Suppressor macrophage treated with lipopolysaccharide for 4 hours (primary cell): ENCODE measurements at places on chromosomes 5 and 9.

GRCh38 chr9:34992376-34992951, 2.9 kb downstream of the DNAJB5 start:
- DNase-seq = peak; percentile 92

- DNase-seq = no peak
These were observed 159.4 kb upstream of the PRR16 start for GRCh38 chr5:120304663-120305062.

GRCh38 chr9:136927343-136928271, 16.9 kb downstream of the FBXW5 start:
- peak; percentile 42 for DNase-seq

DNA sequence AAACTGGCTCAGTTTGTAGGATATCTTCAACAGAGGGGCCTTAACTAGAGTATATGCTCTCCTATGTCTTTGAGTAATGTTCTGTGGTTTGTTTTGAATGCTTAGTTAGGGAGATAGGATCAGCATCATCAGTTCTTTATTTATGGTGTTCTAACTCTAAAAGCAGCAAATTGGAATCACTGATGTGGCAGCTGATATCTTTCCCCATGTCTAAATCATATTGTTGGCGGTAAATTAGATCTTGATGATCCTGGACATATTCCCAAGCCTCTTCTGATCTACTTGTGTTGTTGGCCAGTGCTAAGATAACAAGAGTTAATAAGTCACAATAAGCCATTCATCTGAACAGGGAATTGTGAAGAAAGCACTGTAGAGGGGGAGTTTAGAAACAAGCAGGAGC, 332.4 kb upstream of the DAB2 start:
- DNase-seq = no peak

- no peak for DNase-seq
These were observed 42.6 kb downstream of the CSF1R start for GRCh38 chr5:150043657-150044328.

GRCh38 chr5:37755581-37755980, 84.3 kb downstream of the GDNF start:
- no peak for DNase-seq

GRCh38 chr9:132937463-132937901, 6.9 kb downstream of the TSC1 start:
- no peak for DNase-seq

DNA sequence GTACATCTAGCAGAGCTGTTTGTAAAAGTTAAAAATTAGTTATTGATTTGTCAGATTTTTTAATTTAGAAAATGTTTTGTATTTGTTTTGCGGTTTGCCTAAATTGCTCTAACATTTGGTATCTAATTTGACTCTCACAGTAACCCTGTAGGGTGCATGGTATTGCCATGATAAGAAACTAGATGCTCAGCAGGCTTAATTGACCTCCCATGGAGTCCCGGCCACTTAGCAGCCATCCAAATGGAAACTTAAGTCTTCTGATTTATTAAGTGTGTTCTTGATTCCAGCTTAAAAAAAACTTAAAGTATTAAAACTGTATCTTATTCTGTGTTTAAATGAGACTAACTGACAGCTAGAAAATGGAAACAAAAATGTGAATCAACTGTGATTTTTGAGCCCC, 54.5 kb downstream of the CAST start:
- no peak for DNase-seq

GRCh38 chr9:136351252-136351800, 12.2 kb downstream of the DNLZ start:
- no peak for DNase-seq

GRCh38 chr5:105762728-105763127, 1908.0 kb downstream of the EFNA5 start:
- no peak for DNase-seq

GRCh38 chr9:123327697-123328100, 28.3 kb upstream of the CRB2 start:
- DNase-seq = no peak

DNA sequence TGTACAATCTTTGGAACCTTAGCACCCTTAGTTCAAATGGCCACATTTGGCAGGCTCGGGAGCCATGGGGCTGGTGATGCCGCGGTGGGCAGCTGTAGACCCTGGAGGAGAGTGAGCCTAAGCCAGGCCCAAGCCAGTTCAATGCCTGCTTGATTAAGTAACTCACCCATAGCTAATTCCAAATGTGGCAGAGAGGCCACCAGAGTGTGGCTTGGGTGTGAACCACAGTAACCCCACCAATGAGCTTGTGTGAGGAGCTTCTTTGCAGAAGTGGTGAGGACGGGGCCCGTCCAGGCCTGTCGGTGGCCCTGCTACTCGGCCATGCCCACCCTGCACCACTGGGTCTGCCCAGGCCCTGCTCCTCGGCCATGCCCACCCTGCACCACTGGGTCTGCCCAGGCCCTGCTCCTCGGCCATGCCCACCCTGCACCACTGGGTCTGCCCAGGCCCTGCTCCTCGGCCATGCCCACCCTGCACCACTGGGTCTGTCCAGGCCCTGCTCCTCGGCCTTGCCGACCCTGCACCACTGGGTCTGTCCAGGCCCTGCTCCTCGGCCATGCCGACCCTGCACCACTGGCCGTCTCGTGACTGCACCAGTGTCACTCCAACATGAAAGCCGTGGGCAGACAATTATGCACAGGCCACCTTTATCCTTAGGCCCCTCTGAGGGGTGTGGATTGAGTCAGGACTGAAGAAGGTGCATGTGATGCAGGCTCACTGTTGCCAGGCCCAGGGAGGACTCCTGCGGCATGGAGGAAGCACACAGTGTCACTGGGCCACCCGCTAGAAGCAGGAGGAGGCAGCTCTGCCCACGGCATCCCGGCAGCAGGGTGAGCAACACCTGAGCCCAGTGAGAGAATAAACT, 75.4 kb downstream of the MRPL36 start:
- DNase-seq = no peak

GRCh38 chr9:127833555-127833954, 20.9 kb downstream of the ENG start:
- DNase-seq = peak; percentile 95

DNA sequence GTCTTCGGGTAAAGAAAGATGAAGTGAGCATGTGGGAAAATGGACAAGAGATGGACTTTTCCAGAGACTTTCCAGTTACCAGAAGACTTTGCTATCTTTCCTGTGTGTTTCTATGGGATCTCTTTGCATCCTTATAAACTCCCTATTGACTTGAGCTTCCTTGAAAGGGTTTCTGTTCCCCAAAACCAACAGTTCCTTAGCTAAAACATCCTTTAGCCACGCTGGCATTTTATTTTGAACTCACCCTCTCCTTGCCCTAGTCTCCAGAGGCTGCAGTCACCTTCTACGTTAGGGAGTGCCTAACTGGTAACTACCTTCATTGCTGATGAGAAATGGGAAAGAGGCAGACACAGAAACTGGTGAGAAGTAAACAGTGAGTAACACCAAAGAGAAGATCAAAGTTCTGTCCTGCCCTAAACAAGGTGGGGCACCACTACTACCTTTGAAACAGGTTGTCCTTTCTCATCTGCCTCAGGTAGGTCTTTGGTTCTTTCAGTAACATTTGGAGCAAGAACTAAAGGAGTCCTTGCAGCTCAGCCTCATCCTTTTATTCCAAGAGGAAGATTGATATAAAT, 402.9 kb downstream of the ENC1 start:
- DNase-seq = peak; percentile 32

- DNase-seq = peak; percentile 84
These were observed 56.9 kb upstream of the GGTA1 start for GRCh38 chr9:121556580-121556979.

GRCh38 chr9:88747768-88748167, 212.8 kb downstream of the NXNL2 start:
- peak; percentile 32 for DNase-seq

GRCh38 chr5:159792180-159792579, 124.1 kb upstream of the ADRA1B start:
- DNase-seq = no peak

GRCh38 chr5:92337772-92338234, 954.7 kb upstream of the ARRDC3 start:
- no peak for DNase-seq

DNA sequence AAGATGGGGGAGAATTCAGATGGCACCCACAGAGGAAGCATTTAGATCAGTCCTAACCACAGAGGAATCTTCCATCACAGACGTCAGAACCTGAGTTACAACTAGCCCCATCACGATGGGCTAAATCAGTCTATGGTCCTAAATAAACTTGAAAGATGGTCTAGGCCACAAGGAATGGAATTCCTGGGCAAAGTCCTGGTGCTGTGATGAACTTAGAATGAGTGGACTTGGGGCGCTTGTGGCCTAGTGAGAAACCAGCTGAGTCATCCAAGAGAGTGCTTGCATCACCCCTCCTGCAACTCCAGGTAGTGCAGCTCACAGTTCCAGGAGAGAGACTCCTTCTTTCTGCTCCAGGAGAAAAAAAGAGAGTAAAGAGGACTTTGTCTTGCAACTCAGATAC, 722.9 kb upstream of the RGMB start:
- no peak for DNase-seq

DNA sequence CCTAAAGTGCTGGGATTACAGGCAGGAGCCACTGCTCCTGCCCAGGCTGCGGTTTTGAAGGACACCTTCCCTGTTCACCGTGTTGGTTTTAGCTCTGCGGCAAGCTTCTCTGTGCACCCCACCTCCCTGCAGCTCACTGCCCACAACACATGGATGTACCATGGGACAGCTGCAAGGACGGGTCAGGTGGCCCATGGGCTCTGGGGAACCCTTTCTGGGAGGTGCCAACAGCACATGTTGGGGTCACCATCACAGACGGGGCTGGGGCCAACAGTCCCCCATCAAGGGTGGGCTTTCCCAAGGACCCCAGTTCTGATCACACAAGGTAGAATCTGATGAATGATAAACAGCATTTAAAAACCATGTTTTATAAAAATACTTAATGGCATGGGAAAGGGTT, 7.5 kb downstream of the EXD3 start:
- DNase-seq = no peak

GRCh38 chr9:132151118-132151517, 10.7 kb upstream of the NTNG2 start:
- no peak for DNase-seq

DNA sequence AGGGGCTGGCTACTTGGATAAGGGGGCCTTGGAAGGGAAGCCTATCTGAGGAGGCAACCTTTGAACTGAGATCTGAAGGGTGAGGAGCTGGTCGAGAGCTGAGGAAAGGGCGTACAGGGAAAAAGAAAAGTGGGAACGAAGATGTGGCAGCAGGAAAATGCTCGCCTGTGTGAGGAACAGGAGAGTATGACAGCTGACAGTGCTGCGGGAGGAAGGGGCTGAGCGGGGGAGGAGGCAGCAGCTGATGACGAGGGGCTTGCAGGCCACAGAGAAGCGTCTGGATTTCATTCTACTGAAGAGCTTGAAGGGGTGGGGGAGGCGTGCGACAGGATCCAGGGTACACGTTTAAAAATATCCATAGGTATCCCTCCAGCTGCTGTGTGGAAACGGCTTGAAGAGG, 28.9 kb downstream of the SH3PXD2B start:
- no peak for DNase-seq

- no peak for DNase-seq
These were observed 58.4 kb downstream of the TEX10 start for GRCh38 chr9:100294341-100294740.

GRCh38 chr5:146794326-146795029, 84.1 kb downstream of the PPP2R2B start:
- peak; percentile 46 for DNase-seq

GRCh38 chr9:79471580-79472543, 99.9 kb upstream of the TLE4 start:
- no peak for DNase-seq

GRCh38 chr5:131511934-131512333, 123.1 kb downstream of the RAPGEF6 start:
- DNase-seq = no peak

DNA sequence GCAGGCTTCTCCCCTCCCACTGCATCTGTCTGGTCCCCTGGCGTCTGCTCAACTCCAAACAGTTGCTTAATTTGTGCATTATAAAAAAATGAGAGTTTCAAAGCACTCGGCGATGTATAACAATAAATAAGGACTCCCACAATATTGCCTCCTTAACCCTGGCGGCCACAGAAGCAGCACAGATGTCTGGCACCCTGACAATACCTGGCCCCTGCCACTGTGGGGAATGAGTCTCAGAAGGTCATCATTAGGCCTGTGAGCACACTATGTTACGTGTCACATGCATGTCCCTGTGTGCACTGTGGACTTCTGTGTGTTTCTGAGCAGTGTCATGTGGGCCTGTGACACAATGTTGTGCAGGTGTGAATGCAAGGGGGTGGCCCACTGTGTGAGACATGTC, 236.5 kb downstream of the PBX3 start:
- no peak for DNase-seq

- no peak for DNase-seq
These were observed 6.4 kb downstream of the SLC6A3 start for GRCh38 chr5:1438871-1439270.

DNA sequence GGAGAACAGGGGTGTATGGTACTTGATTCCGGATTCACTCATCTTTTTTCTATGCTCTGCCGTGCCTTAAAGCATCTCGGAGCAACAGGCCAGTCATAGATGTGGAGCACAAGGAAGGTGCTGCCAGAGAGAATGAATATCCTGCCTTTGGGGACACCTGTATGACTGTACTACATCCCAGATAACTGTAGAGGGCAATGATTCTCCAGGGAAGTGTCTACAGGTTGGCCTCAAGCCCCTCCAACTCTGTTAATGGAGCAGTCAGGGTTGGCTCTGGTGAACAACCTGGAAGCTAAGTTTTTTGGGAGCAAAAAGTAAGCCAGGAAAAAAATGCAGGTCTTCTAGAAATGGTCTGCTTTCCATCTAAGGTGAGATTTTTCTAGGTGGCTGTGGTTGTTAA, 71.0 kb downstream of the NREP start:
- no peak for DNase-seq

GRCh38 chr5:124790895-124791732, 44.7 kb upstream of the ZNF608 start:
- no peak for DNase-seq

DNA sequence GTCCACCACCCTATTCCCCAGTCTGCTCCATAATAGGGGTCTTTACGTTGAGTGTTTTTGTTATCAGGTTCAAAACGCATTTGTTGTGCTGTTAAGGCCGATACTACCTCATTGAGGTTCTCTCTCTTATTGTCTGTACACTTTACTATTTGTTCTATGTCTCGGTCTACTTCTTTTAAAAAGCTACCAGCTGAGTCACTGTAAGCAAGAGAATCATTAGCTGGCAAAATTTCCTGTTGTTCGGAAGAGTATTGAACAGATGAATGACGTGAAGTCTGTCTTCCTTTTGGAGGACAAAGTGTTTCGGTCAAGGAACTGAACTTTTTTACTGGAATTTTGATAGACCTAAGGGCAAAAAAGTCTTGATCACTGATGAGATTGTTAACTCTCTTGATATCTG, 10.3 kb downstream of the LYSMD3 start:
- DNase-seq = no peak

- no peak for DNase-seq
These were observed 136.5 kb downstream of the MEF2C start for GRCh38 chr5:88746438-88746882.
